ENCODE measurements at places on chromosomes 16 and 17.

DNA sequence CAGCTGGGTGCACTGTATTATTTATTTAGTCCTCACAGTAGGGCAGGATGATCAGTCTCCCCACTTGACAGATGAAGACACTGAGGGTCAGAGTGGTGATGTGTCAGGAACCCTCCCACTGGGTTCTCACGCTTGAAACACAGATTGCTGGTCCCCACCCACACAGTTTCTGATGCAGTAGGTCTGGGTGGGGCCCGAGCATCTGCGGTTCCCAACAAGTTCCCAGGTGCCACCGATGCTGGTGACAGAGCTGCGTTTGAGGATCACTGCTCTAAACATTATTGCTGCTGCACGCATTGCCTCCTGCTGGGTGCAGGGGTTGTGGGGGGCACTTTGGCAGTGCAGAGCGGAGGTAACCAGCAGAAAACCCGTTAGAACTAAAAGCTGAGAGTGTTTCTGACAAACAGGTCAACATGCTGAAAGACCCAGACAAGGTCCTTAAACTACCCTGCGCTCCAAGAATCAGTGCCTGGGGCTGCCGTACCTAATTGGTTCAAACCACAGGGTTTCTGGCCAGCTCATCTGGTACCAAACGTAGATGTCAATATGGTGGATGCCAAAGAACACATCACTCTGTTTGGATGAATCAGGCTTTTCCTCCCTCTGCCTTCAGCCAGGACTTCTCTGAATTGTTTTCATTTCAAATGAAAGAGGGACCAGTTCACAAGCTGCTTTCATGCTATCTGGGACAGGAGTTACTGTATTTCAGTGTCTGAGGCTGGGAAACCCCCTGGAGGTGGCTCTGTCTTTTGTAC is 76.0 kb downstream of the ABCC1 start:
- no peak for DNase-seq

DNA sequence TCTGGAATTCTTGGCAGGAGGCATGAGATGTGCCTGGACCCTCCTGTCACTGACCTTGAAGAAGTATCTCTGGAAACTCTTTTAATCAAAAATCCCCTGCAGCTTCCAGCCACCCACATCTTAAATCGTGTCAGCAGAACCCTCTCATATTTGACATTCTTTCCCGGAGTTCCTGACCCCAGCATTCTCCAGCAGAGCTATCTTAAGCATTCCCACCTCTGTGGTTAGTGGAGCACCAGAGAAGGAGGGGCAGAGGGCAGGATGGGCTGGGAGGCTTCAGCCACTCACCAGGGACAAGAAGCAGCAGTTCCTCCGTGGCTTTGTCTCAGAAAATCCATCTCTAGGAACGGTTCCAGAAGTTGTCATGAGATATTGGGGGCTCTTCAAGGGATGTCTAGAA is 149.9 kb downstream of the RGS9 start:
- no peak for DNase-seq

DNA sequence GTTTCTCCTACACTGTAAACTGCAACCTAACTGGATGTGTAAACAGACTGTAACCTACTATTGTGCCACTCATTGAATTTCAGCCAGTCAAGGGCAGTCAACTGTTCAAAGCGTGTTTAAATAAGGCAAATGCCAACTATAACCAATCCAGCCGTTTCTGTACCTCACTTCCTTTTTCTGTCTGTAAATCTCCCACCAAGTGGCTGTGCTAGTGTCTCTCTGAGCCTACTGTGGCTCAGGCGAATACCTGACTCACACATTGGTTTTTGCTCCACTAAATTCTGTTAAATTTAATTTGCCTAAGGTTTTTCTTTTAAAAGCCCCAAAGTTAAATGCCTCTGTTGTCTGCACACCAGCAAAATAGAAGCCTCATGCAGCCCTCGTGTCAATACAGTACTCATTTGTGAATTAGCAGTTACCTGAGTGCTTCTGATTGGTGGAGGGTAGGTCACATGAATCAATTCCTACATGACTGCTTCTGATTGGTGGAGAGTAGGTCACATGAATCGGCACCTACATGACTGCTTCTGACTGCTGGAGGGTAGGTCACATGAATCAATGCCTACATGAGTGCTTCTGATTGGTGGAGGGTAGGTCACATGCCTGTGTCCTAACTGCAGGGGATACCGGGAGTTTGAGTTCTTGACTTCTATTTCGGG is 31.1 kb upstream of the CCR7 start:
- DNase-seq = peak; percentile 9

DNA sequence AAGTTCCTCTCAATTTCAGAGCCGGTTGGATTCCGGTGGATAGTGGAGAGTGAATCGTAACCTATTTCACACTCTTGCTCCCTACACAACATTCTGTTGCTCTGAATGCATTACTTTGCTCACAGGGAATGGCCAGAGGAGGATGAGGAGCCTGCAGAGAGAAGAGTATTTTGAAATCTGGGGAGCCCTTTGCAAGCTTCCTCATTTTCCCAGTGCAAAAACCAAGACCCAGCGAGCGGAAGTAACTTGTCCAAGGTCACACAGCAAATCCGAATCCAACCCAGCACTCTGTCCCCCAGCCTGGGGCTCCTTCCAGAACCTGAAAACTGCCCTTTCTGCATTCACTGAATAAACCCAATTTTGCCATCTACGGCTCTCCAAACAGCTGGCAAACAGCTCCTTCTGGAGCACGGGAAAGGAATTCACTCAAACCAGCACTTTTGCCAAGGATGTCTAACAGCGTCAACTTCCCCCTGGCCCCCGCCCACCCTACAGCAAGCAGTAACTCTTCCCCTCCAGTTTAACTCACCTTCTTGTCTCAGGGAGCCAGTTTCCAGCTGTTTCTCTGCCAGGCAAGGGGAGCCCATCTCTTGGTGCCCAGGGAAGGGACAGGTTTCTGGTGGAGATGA is 557 bp downstream of the KCNG4 start:
- DNase-seq = no peak

DNA sequence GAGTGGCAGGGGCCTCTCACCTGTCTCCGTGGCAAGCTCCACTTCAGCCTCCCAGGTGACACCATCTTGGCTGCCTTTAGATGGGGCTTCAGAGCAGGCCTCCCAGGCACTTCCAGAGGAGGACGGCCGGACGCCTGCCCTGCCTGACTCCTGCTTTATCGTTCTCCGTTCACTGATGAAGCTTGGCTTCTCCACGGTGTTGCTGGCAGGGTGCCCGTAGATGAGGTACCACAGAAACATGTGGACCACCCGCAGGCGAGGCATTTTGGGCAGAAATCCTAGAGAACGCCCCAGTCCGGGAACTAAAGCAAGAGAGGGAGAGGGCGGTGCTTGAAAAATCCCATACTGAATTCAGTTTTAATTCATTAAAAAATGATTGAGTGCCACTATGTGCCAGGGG is 54.5 kb downstream of the GTF3C1 start:
- DNase-seq = no peak

DNA sequence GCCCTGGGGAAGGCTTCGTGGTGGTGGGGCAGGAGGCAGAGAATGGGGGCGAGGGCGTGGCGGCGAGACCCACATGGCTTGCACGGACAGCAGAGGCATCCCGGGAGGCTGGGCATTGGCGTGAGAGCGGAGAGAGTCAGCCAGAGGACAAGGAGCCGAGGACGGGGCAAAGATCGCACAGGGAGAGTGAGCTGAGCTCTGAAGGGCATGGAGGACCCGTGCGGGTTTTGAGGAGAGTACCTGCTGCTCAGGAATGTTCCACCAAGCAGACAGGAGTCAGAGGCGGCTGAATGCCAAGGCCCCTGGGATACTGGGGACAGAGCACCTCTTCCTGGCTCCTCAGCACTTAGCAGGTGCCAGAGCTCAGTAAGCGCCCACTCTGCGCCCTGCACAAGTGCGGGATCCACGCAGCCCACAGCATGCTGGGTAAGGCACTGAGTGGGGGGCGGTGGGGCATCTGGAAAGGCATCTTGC is 47.8 kb downstream of the ARHGAP27 start:
- no peak for DNase-seq

DNA sequence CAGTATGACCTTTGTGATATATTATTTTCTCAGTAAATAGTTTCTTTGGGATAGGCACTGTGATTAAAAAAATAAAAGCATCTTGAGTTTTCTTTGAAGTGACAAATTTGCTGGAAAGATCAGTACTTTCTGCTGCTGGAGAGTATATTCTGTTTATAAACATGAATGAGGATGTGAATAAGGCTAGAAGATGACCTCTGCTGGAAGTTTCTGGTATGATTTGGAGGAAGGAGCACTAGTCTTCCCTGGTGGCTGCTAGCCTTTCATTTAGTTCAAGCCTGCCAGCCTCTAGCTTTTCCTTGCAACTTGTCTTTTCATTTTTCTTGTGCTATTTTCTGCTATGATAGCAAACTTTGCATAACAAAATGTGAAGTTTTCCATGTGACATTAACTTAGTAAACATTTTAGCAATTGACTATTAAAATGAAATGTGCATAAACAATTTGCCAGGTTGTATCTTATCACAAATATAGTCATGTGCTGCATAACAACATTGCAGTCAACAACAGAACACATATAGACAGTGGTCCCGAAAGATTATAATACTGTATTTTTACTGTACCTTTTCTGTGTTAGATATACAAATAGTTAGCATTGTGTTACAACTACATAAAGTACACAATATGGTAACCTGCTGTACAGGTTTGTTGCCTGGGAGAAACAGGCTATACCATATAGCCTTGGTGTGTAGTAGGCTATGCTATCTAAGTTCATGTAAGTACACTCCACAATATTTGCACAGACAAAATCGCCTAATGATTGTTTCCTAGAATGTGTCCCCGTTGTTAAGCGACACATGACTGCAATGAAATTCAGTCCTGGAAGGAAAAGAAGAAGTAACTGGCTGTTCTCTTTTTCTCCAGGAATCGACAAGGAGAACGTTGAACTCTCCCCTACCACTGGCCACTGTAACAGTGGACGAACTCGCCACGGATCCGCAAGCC is 18.1 kb upstream of the RAB11FIP4 start:
- peak; percentile 54 for DNase-seq

DNA sequence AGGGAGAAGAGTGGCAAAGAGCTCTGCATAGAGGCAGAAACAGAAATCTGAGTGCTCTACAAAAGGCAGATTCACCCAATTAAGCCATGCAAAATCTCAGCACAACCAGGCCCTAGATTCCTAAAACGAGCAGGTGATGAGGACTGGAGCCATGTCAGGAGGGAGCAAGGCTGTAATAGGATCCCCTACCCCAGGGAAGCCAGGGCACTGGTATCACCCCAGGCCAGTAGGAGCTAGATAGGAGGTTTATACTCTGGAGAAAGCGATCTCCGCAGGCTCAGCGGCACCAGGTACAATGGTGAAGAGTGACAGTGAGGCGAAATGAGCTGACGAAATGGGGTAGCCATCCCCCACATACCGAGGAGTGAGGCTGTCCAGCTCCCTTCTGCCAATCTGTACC is 171.5 kb downstream of the PARN start:
- DNase-seq = no peak

GRCh38 chr17:38349097-38349730 is 2.4 kb upstream of the SOCS7 start:
- peak; percentile 72 for DNase-seq

DNA sequence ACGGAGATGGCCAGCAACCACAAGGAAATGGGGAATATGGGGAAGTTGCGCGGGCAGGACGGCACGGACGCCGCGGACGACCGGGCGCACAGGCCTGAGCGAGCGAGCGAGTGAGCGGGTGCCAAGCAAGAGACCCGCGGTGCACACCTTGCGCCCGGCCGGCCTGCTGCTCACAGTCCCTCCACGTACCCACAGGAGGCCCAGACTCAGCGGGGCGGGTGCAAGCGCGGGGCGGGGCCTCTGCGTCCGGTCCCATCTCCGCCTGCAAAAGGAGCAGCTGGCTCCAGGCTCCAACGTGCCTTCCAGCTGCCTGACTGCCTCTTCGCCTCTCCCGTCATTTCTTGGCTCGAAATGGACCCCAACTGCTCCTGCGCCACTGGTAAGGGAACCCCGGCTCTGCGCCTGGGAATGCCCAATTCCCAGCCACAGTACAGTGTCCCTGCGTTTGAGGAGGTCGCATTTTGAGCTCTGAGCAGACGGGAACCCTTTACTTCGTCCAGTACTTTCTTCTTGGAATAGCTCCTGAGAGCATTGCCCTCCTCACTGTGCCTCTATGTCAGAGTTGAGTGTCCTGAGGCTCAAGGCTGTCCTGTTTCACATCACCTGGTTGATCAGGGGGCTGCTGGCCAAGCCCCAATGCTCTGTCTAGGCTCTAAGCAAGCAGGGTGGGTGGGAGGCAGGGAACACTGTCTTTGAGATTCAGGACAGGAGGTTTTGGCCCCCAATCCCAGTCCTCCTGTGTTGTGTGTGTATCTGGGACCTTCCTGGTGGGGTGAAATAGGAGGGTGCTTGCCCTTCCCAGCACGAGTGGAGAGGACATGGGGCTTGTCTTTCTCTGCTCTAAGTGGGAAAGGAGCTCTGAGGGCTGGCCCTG is 8.1 kb upstream of the MT1E start:
- DNase-seq = no peak

- DNase-seq = no peak
Measured at GRCh38 chr17:40243761-40244160, 24.7 kb downstream of the WIPF2 start.

GRCh38 chr17:56762988-56763387 is 70.7 kb downstream of the C17orf67 start:
- no peak for DNase-seq

- no peak for DNase-seq
Measured at GRCh38 chr17:27319541-27320221, 25.8 kb downstream of the WSB1 start.

DNA sequence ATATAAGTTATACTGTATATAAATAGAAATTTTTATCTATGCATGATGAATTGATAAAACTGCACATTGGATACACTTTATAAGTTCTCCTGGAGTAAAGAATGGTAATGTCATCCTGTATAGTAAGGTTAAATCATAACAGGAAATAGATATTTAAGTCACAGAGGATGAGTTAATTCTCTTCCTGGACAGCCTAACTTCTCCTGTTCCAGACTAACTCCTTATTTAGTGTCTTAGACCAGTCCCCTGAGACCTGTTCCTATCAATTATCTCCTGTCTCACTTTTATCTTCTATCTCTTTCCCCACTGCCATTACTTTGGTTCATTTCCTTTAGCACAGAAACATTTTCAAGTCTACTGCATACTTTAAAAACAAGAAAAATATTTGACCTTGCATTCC is 46.5 kb downstream of the SSH2 start:
- DNase-seq = no peak

DNA sequence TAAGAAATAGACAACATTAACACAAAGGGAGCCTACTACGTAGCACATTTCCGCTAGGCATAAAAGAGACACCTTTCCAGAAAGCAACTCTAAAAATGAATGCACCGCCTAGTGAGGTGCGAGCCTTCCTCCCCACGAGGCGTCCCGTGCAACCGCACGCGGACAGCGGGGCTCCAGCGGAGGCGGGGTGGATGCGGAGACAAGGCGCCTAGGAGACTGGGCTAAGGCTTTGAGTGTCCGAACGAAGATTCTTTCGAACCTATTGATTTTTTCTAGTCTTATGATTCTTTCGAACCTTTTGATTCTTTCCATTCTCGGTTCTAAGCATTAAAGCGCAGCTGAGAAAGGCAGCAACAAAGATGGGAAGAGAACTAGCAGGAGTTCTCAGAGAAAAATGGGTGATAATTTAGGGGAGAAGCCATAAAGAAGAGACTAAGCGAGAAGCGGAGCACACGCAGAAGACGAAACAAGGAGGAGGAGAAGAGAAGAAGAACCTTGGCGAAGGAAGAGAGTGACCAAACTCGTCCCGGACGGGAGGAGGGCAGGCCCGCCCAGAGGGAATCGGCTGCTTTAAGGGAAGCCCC is 394 bp upstream of the CPD start:
- DNase-seq = no peak

All from HFF-Myc (cell line).